ENCODE measurements at places on chromosomes 11 and 22.
A peak's percentile ranks its signal among the peaks of the same experiment; 100 is the strongest.

GRCh38 chr11:57477507-57478189 is 17.3 kb downstream of the RTN4RL2 start:
- DNase-seq, result no peak

DNA sequence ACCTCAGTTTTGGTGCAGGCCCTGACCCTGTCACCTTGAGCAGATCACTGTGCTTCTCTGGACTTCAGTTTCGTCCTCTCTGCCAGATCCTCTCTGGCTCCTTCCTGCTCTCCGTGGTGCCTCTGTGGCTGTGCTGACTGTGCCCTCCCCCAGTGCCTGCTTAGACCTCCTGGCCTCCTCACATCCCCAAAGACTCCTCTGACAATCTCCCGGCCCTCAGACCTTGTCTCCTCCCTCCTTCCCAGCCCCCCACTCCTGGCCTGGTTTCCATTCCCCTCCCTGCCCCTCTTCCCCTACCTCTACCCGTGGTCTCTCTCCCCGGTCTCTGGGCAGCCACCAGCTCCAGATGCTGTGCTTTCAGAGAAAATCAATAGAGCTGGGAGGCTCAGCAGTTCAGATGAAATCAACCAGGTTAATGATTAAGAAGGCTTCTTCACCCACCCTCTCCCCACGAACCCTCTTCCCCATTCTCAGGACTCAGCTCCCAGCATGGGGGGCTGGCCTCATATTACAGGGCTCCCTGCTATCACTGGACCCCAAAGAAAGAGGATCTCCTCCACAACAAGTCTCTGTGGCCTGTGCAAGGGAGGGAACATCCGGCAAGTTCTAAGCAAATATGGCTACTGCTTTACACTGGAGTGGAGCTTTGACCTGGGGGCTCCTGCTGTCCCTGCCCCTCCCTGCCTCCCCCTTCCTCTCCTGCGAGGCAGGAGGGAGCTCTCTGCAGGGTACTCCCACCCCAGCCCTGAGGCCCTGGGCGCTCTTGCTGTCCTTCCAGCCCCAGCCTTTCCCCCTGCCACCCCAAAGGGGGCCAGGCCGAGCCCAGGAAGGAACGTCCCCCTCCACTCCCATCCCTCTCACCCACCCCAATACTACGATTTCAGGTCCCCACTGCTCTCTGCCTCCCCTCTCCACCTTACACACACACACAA is 8.5 kb downstream of the BACE1-AS start:
- no peak for DNase-seq

- no peak for DNase-seq
Measured at GRCh38 chr22:31723723-31724122, 26.2 kb downstream of the PRR14L start.

GRCh38 chr22:33324228-33324627 is 266.0 kb upstream of the SYN3 start:
- DNase-seq, result no peak

DNA sequence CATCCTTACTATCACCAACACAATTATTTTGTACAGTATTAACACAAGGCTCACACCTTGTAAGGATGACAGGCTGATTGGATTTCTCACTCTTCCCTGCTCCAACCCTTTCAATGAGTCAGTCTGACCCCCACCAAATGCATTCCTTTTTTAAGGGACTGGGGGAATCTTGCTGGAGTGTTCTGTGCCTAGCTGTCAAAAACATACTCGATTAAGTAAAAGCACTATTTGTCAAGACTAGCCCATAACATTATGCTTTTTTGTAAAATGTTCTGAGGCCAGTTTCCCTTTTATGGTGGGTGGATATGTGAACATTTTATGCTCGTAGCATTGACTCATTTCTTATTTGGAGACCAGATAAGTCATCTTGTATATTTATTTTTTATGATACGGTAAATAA is 87.2 kb downstream of the PDHX start:
- DNase-seq, result no peak

GRCh38 chr11:110452720-110453119 is 23.0 kb downstream of the FDX1 start:
- no peak for DNase-seq

DNA sequence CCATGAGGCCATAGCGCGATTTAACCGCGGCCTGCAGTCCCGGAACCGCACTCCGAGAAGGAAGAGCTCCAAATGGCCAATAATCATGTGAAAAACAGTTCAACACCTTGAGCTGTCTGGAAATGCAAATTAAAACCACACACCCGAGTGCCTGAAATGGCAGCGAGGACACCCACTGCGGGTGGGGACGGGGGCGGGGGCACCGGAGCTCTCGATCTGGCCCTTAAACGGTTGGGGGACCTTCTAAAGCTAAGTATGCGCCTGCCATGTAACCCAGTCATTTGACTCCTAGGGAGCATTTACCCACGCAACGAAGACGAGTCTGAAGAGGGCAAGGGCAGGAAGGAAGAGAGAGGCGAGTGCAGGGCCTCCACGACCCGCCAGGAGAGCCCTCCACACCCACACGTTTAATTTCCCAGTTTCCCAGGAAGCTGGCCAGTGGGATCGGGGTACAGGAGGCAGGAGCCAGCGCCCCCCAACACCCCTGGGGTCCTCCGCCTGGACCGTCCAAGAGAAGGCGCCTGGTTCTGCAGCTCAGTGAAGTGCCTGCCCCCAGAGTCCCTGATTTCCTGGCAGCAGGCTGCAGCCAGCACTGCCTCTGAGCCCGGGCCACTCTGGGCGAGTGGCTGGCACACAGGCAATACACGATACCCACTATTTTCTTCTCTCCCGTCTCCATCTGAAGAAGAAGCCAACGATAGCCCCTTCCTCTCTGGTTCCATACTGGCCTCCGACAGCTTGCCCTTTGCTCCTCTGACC is 1.7 kb downstream of the TTLL8 start:
- DNase-seq, result no peak

DNA sequence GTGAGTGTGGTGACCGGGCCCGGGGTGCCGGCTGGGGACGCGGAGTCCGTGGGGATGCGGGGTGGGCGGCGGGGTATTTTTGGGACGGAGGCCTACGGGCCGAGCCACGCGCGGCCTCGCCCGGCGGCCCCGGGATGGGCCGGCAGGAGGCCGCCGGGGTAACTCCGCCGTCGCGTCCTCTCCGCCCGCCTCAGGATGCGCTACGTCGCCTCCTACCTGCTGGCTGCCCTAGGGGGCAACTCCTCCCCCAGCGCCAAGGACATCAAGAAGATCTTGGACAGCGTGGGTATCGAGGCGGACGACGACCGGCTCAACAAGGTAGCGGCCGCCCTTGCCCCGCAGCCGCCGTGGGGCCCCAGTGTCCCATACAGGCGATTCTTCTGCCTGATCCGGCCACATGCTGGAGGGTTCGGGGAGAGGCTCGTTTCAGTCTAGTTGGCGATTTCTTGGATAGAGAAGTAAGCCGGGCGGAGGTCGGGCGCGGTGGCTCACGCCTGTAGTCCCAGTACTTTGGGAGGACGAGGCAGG is 337 bp downstream of the RPLP2 start:
- no peak for DNase-seq

- DNase-seq, result no peak
Measured at GRCh38 chr11:64744544-64745188, 724 bp upstream of the RASGRP2 start.

- no peak for DNase-seq
Measured at GRCh38 chr22:44648085-44648820, 53.8 kb upstream of the PRR5 start.

DNA sequence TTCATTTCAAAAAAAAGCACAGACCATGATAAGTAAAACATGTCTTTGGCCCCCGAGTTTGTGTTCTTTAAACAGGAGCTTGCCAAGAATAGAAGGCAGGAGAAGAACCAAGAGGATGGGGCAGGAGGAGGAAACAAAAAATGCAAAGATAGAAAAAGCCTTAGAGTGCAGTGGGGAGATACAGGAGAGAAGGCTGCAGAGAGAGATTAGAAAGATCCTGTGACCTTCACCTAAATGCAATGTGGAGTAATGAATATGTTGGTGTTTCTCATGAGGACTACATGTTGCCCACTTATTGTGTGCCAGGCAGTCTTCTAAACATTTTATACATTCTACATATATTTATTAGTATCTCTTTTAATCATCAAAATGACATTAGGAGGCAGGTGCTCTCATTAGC is 2.3 kb upstream of the APLNR start:
- DNase-seq, result no peak

GRCh38 chr11:31757260-31757835 is 53.8 kb downstream of the PAX6 start:
- DNase-seq, result peak; percentile 98

DNA sequence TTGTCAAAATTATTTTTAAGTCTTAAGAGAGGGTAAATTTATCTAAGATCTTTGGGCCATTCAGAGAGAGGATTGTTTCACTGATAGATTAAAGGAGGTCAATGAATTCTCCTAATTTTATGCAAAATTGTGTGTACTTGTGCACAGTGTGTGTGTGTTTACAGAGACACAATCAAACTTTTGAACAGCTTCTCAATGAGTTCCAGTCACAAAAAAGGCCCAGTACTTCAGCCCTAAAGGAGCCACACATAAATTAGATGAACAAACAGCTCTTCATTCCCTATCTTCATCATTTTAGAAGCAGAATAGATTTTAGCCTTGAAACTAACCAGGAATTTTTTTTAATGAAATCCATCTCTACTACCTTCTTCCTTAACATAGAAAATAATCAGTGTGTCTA is 9.7 kb downstream of the GRIA4 start:
- DNase-seq, result no peak

DNA sequence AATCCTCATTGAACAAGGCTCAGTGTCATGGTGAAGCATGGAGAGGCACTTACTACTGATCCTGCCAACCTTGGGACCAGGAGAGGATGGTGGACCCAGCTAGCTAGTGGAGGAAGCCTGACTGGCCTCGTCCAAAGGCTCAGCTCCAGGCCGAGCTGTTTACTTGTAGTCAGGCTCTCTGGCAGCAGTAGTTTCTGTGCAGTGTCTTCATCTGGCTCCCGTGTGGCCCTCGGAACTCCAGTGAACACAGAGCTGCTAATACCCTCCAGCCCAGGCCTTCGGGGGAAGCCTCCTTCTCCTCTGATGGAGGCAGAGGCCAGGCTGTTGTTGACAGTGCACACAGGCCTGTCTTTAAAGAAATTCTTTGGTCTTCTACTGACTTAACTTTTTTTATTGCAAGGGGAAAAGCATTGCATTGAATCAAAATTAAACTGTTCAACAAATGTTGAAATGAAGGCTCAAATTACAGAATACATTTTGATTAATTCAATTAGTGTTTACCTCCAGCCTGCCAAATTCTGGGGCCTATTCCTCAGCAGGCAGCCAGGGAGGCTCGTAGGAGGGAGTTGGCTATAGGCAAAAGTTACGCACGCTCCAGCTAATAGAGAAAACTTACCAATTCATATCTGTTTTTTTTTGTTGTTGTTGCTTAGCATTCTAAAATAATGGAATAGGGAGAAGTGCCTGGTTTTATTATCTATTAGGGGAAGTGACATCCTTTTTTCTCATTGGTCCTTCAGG is 18.8 kb downstream of the PPFIBP2 start:
- DNase-seq, result no peak

- no peak for DNase-seq
Measured at GRCh38 chr22:37904572-37905533, 1.2 kb upstream of the MICALL1 start.

DNA sequence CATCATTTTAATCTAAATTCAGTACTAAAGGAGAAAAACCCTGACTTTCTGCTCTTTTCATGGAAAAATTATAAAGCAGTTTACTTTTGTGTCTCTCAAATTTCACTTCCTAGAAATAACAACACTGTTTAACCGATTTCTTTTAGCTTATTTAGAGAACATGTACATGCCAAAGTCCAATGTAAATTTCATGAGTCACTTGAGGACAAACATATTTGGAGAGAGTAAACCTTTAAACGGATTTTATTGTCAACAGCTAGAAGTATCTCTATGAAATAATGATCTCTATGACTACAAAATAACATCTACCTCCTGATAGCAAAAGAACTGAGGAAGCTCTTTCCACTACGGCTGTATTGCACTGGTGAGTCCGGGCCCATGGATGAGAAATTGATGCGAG is 46.3 kb upstream of the SLC22A25 start:
- DNase-seq, result no peak

GRCh38 chr22:42446151-42446550 is 13.9 kb upstream of the NFAM1 start:
- DNase-seq, result no peak

DNA sequence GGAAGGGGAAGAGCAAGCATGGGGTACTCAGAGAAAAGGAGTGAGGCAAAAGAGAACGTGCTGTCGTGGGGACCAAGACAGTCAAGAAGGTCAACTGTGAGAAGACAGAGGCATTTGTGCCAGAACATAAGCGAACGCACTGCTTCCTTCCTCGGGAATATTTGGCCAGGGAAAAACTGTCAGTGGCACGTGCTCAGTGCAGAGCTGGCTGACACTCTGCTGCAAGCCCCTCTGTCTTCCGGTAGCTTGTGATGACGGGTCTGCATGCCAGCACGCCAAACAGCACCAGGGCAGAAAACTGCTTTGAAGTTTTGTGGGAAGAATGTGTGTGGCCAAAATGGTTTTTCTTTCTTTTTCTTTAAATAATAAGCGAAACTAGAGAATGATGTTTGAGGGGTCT is 60.6 kb downstream of the SMCO4 start:
- DNase-seq, result no peak

DNA sequence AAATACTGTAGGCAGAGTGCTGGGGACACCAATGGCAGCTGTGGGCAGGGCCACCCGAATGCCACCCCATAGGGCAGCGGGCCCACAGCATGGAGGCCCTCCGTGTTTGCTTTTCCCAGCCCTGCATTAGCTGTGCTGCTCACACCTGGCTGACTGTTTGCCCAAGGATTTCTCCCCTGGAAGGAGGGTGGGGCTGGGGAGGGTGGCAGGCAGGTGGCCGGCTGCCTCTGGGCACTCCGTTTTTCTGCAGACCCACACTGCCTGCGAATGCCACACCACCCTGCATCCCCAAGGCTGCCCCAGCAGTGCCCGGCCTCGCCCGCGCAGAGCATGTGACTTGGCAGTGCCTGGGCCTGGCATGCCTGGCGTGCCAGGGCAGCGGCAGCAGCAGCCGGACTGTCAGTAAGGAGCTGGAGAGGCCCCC is 19.6 kb downstream of the DAGLA start:
- peak; percentile 62 for DNase-seq

Data from DMS79 treated with DMSO at 0.1 percent for 48 hours (cell line).